EH (cell line): ENCODE measurements at places on chromosomes 4 and X.

DNA sequence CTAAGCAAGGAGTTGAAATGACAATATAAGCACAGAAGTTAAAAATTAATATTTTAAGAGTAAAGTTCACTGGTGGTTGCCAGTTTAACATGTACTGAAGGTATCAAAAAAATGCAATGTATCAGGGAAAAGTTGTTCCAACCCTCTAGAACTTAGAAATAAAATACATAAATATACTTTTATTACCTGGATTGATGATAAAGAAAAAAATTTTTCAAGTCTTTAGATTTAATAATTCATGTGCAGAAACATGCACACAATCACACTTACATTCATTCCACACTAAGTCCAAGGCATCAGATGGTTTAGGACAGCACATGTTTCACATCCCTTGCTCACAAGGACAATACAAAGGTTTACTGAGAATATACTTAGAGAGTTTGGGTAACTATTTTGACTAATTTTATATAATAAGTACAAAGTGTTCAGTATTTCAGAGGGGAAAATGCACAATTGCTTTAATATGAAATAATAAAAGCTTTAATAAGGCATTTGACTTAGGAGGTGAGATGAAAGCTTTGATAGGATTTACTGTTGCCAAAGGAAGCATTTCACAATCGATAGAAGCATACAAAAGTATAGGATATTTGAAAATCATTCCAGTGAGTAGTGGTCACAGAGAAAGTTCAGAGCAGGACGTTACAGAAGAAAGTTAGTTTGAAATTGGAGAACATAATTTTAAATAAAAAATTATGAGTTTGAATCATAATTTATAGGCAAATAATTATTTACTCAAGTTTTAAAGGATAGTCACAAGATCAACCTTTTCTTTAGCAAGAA, 392 bp upstream of the UGT2A3 start:
- no peak for DNase-seq

DNA sequence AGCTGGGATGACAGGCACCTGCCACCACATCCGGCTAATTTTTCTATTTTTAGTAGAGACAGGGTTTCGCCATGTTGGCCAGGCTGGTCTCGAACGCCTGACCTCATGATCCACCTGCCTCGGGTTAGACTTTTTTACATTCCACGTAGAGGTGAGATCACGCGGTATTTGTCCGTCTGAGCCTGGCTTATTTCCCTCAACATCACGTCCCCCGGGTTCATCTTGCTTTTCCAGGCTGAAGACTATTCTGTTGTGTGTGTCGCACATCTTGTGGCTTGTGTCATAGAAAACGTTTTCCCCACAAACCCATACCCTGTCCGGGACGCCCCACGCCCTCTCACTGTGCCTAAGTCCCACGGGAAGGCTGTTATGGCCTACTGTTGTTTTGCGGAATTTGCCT, 185.3 kb downstream of the CRLF2 start:
- no peak for DNase-seq

GRCh38 chr4:159504684-159505083, 401.8 kb downstream of the RAPGEF2 start:
- DNase-seq: peak; percentile 11

GRCh38 chr4:138898282-138898681, 117.3 kb upstream of the NOCT start:
- peak; percentile 65 for DNase-seq

- no peak for DNase-seq
These were observed 1649.8 kb upstream of the PCDH10 start for GRCh38 chr4:131499141-131499873.

DNA sequence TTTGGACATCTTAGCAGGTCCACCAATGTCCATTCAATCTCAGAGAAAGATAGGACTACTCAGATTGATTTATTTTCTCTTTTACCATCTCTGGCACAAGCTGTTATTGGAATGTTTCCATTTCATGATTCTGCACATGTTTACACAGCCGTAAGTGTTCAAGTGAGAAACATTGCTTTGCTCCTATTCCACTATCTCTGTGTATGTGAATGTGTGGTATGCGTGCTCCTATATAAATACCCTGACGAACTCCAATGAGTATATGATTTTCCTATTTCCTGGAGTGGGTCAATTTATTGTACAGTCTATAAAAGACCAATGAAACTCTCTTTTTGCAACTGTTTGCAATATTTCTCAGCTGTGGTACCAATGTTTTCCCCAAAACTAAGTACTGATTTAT, 221.0 kb upstream of the GALNT7 start:
- no peak for DNase-seq

DNA sequence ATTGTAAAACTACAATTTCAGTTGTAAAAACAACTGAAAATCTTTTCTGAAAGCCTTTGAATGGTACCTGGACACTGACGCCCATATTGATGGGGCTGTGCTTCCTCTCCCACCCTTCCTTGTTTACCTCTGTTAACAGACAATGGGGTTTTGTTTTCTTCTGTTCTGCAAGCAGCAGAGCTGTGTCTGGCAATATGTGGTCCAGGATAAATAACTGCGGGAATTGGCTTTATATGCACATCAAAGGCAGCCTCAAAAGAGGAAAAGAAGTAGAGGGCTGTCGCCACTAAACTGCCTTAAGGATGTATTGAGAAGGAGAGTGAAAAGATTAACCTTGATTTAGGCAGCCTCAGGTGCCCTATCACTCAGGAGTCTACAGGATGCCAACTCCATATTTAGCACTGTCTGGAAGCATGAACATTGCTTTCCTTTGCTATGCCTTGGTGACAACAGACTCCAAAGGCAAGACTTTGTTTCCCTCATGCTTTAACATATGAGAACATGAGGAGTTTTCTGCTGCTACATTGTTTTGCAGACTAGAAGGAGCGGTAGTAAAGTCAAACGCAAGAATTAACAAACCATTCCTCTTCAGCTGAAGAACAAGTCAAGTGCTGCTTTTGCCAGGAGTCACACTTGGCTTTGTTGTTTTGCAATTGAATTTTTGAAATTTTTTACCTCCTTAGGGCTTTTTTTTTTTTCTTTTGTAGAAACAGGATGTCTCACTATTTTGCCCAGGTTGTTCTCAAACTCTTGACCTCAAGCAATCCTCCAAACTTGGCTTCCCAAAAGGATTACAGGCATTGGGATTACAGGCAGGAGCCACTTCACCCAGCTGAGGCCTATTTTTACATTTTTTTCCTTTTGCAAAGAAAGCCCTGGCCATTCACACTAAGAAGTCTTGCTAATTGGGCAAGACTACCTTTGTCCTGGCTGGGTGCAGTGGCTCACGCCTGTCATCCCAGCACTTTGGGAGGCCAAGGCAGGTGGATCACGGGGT, 3.0 kb downstream of the IL21 start:
- peak; percentile 6 for DNase-seq

GRCh38 chr4:69731241-69731640, 29.2 kb downstream of the SULT1B1 start:
- DNase-seq: no peak

DNA sequence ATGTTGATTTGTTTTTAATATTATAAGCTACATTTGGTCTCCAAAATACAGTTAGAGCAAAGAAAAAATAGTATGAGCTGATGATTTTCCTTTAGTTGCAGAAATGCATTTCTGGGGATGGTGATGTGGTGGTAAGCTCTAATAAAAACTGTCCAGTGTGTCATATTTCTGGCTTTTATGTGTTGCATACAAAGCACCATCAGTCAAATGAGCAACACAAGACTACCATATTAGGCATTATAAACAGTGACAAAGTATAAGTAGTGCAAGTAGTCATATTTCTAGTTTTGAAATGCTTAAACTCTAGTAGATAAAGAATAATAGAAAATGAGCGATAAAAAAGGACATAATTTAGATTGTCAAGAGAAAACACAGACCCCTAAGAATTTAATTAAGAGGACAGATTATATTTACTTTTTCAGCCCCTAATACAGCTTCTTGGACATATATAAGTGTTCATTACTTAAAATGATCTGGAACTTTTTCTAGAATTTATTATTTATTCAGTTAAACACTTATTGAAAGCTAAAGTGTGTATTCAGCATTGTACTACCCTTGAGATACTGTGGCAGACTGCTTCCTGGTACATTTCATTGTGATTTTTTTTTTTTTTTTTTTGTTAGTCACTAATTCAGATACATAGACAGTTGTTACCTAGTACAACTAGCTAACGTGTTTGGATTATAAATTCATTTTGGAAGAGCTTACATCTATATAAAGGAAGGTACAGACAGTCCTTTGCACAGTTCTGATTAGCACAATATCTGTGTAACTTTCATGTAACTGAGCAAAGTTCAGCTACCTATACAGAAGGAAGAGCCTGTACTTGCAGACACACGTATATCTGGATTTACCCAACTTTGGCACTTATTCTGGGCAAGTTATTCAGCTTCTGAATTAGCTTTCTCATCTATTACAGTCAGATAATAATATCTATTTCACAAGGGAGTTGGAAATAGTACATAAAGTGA, 22.3 kb downstream of the RAP1GDS1 start:
- peak; percentile 69 for DNase-seq

DNA sequence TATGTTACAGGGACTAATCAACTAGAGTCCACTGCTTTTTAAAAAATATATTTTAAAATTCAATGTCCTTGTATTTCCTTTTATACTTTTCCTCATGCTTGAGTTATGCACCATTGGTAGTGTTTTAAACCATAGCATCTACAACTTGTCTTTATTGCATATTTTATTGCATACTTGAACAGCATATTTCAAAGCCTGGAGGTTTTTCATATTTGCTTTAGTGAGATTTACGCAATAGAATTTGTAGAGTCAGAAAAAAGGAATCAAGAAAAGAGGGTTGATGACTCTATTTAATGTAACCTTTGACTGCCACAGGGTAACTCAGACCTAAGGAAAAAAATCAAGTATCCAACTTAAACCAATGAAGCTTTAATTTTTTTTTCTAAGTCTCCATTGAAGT, 1165.7 kb upstream of the IGFBP7 start:
- DNase-seq: no peak

DNA sequence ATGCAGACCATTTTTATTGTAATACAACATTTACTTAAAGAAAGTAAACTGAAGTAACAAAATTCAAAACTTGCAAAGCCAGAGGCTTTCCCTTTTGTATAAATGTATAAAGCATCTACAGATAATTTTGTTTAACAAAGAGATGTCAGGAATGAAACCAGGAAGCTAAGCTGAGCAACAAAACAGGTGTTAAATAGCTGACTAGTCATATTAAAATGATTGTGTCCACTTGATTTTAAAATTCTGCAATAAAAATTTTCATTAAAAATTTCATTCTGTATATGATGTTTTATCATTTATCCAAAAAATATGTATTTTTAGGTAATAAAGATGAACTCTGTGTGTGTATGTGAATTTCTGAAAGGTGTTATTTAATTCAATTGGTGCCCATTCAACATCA, 72.0 kb upstream of the TRAM1L1 start:
- DNase-seq: no peak

- DNase-seq: peak; percentile 88
These were observed 19.1 kb downstream of the CD99 start for GRCh38 chrX:2710041-2710840.

DNA sequence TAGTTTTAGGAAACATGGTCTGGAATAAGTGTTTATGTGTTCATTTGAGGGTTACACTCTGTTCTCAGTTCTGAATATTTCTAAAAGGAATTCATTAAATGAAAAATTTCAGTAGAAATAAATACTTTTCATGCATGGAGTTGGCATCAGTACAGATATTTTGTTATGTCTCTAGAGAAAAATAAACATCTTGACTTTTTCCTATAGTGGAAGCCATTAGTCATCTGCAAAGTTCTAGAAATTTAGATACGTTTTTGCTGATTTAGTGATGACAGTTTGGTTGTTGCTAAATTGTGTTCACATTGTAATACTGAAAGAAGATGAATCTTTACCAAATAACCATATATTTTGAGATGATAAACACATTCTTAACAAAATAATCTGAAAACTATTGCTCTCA, 268.2 kb upstream of the TEX13A start:
- DNase-seq: no peak

DNA sequence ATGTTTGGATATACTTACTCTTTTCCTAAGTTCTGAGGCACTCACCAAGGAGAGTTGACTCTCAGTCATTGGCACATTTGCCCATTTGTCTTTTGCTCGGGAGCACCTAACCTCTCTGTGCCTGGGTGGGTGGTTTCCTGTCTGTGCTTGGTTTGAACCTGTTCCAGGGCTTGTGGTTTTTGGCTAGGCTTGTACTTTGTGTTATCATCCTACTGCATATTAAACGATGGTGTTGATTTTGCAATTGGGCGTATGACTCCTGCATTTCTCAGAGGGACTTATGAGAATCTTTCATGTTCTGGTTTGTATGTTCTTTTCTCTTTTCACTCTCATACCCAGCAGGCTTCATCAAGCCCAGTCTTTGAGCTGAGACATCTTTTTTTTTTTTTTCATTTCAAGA, 161.7 kb downstream of the BTC start:
- peak; percentile 55 for DNase-seq

DNA sequence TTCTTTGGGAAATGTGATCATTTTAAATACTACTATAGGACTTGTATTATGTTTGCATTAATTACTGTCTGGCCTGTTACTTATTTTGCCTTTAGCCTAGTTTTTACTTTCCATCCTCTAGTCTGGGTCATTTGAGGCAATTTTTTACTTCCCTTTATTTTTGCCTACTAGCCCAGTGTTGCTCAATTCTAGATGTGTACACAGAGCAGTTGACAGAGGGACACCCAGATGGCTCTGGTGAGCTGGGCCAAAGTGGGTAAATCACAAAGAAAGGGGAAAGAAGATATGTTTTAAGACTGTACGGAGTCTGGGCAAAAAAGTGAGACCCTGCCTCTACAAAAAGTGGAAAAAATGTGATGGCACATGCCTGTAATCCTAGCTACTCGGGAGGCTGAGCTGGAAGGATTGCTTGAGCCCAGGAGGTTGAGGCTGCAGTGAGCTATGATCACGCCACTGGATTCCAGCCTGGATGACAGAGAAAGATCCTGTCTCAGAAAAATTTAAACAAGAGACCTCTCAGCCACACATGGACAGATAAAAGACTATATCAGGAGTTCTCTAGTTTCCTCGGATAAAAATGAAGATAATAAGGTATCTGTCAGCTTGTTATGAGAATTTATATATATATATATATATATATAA, 35.7 kb downstream of the APOO start:
- DNase-seq: no peak

- DNase-seq: peak; percentile 1
These were observed 127.2 kb downstream of the NR3C2 start for GRCh38 chr4:148315049-148315448.

GRCh38 chr4:145530189-145530588, 48.5 kb downstream of the SMAD1 start:
- no peak for DNase-seq
